HL-60 (cell line): ENCODE measurements at places on chromosomes 12 and 14.

DNA sequence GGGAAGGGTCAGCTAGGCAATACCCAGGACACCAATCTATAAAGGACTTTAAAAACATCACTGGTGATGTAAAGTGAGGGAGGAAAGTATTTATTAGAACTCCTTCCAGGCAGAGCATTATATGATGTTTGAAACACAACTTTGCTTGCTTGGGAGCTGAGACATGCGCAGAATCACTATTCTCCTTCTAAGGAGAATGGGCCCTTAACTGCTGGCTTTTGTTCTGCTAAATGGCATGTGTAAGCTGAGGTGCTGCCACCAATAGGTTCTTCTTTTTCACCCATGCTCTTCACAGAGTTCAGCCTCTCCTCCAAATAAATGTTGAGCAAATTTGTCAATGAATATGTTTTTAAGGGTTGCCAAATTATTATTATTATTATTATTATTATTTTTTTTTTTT, 3.9 kb downstream of the STAC3 start:
- no peak for DNase-seq

- DNase-seq, result no peak
Measured at GRCh38 chr12:29743801-29744200, 39.9 kb downstream of the TMTC1 start.

- DNase-seq, result no peak
Measured at GRCh38 chr14:28902930-28903329, 136.3 kb downstream of the FOXG1 start.

DNA sequence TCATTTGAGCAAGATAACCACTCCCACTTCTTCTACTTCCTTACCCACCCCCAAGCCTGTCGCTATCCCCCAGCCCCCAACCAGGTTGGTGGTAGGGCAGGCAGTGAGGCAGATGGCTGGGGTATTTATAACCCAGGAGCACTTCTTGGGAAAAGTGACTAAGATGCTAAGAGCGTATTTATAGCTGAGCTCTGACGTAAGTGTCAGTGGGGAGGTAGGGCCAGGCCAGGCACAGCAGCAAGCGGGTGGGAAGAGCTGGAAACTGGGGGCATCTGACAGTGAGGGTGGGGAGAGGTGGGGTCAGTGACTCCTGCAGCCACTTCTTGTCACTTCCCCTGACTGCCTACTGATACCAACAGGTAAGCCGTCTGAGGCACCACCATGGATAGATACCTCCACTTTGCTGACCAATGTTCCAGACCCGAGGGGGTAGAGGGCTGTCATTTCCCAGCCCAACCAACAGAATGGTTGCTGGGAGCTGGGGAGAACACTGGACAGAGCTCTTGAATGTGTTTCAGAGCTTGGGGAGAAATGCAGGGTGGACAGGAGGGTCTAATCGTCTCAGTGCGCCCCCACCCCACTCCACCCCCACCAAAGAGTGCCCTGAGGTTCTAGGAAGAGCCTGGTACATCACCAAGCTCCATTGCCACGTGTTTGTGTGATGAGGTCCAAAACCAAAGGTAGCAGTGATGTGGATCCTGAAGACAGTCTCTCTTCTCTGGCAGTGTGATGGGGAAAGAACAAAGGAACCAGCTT, 2.7 kb upstream of the INHBE start:
- DNase-seq, result no peak

- DNase-seq, result peak; percentile 62
Measured at GRCh38 chr12:47742253-47742825, 16.3 kb downstream of the RAPGEF3 start.

DNA sequence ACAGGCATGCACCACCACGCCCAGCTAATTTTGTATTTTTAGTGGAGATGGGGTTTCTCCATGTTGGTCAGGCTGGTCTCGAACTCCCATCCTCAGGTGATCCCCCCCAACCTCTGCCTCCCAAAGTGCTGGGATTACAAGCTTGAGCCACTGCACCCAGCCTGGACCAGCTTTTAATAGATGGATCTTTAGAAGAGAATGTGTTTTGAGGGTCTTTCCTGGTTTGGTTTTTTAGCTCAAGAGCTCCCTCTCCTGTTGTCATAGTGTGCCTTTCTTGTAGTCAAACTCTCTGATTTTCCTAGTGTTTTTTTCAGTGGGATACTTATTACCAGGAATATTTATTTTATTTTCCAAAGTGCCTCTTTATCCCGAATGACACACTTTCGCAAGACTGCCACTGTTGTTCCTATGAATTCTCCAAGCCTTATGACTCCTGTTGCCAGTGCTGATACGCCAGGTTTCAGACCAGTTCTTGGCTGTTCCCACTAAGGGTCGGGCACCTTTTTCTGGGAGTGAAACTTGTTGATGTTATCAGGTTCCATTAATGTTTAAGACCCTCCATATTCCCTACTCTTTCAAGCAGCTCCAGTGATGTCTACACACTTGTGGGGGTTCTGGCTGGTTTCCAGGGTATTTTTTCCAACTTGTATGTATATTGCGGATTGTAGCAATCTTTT, 31.5 kb upstream of the LIMA1 start:
- no peak for DNase-seq

DNA sequence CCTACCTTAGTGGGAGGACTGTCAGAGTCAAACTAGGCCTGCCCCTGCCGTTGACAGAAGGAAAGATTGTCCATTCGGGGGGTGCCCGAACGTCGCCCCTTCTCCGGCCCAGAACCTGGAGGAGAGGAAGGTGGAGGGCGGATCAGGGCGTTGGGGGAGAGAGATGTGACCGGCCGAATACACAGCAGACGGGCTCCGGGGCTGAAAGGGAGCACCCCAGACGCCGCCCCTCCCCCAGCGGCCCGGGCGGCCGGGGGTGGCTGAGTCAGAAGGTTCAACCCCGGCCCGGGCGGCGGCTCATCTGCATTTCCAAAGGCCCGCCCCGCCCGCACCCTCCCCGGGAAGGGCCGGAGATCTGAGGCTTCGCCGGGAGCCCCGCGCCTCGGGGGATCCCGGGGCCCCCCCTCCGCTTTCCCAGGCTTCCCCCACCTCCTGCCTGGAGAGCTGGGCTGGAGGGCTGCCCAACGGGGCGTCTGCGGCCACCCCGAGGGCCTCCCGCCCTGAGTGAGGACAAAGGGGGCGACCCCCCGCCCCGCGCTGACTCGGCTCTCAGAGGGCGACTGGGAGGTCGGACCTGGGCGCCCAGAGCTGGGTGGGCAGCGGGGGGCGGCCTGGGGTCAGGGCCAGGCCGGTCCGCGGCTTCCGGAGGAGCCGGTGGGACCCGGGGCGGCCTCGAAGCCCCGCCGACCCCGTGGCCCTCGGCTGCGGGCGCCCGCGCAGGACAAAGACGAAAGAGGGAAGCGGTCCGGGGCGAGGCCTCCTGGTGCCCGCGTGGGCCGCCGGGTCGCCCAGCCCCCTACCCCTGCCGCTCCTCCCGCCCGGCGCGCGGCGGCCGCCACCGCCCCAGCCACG, 3.7 kb upstream of the SETD1B start:
- DNase-seq, result peak; percentile 73

DNA sequence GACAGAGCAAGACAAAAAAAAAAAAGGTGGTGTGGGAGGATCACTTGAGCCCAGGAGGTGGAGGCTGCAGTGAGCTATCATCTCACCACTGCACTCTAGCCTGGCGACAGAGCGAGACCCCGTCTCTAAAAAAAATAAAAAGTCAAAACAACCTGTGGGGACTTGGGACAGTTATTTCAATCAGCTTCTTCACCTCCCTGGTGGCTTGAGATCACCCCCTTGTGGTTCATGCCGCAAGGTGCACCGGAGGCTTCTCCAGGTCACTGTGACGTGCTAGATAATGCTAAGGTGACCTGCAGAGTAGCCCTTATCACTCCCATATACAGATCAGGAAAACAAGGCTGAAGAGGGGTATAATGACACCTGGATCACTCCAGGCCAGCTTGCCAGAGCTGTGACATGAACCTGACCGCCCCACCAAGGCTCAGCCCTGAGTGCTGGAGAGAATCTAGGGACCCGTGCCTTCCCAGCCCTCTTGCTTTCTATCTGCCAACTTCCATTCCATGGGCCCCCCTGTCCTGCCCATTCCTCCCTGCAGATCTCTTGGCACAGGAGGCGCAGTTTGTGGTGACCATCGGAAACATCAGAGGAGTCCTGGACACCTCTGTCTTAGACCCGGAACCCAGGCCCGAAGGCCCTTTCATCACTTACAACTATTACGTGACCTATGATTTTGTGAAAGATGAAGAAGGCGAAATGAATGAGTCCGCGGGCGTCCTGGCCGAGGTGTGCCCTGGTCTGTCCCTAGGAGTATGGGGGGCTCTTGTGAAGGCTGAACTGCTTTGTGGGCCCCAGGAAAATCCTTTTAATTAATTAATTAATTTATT, 8.1 kb downstream of the LRRC43 start:
- DNase-seq, result peak; percentile 26

GRCh38 chr14:24958271-24958670, 91.7 kb downstream of the STXBP6 start:
- DNase-seq, result no peak

GRCh38 chr12:14514154-14514842, 53.4 kb downstream of the PLBD1 start:
- peak; percentile 57 for DNase-seq

GRCh38 chr12:18456344-18456743, 195.0 kb downstream of the PIK3C2G start:
- no peak for DNase-seq

GRCh38 chr14:106549064-106549463, 1022.7 kb downstream of the TMEM121 start:
- no peak for DNase-seq

- no peak for DNase-seq
Measured at GRCh38 chr12:66217342-66217917, 28.4 kb downstream of the IRAK3 start.

DNA sequence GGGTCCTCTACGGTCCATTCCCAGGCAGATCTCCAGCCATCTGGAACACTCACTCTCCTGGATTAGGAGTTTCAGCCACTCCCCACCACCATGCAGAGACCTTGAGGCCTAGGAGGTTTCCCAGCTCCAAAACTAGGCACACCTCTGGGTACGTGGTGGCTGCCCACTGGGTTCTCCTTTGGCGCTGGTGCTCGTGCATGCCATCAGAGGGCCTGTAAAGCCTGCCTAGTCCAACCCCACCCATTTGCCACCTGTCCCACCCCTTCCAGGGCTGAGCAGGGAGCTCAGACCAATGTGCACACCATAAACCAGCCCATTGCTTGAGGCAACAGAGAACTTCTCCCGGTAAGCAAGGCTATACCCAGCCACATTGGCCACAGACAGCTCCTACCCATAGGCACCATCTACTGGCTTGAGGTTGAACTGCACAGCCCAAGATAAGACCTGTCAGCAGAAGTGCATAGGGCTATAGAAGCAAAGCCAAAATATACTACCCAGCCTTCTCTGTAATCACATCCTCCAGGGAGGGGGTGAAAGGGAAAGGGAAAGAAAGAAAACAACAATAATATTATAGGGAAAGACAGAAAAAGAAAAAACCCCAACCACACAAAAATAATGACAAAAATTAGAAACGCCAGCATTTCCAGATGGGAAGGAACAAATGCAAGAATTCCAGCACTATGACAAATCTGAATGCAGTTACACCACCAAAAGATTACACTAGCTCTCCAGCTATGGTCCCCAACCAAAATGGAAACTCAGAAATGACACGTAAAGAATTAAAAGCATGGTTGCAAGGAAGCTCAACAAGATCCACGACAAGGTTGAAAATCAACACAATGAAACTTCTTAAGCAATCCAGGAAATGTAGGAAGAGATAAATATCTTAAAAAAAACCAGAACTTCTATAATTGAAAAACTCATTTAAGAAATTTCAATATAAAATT, 111.9 kb upstream of the CCDC175 start:
- no peak for DNase-seq

DNA sequence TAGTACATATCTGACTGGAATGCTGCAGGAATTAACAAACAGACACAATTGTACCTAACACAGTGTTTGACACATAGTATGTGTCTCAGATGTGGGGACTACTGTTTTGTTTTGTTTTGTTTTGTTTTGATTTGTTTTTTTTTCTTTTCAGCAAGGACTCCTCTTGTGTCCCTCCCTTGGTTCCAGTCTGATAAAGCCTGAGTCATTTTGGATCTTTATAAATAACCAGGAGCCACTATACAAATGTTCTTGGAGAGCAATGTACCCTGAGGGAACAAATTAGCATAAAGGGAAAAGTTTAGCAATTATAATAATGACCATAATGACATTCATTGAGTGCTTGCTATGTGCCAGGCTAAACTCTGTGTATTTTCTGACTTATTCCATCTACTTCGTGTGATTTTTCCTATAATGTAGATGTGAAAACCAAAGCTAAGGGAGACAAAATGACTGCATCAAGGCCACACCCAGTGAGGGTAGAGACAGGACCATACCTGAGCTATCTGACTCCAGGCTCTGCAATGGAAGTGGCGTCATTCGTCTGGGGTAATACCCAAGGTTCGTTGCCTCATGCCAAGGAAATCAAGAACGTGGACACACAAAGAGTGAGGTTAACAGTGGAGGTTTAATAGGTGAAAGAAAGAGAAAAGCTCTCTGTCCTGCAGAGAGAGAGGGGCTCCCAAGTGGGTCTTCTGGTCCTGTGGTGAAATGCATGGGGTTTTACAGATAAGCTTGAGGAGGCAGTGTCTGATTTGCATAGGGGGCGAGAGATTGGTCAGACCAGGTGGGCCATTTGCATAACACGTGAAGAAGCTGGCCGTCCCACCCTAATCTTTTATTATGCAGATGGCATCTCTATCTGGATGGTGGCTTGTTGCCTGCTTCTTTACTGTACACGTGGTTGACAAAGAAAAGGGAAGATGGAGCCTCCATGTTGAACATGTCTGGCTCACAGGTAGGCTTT, 285.5 kb upstream of the SFSWAP start:
- no peak for DNase-seq

GRCh38 chr14:57847096-57847495, 18.8 kb downstream of the SLC35F4 start:
- DNase-seq, result no peak

DNA sequence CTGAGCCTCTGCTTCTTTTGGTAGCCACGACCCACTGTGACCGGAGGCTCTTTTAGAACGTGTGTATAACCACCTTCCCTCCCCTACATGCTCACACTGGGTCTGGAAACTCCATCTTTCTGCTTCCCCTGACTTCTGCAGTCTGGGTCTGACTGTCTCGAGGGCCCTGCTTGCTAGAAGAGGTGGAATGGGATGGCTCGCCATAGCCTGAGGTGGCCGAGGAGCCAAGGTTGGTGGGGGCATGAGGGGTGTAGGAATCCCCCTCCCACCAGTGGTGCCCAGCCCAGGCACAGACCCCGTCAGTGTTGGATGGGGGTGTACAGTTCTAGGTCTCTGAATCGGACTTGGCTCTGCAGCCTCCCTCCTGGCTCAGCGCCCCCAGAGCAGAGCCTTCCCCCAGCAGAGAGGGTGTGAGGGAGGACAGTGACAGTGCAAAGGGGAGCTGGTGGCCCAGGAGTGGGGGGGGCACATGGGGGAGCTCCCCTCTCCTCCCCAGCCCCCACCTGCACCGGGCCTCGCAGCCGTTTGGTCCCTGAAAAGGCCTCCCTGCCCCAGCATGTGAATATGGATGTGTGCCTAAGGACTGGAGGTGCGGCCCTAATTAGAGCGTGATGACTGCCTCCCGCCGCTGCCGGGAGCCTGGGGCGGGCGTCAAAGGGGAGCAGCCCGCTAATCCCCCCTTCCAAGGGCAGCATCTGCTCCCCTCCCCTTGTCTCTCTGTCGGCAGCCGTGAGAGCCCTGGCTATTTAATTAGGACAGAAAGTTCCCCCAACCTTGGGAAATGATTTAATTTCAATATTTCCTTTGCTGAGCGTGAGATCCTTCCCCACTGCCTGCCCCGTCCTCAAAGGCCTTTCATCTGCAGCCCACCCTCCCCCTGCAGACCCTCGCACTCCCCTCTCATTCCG, 196.2 kb upstream of the C14orf180 start:
- DNase-seq, result no peak
